Endothelial cell of umbilical vein (primary cell): ENCODE measurements at places on chromosomes 1 and 21. TPM values are rescaled to one million over a fixed set of nuclear protein-coding genes. Genes with fewer than 3 reads are reported as not detected.

DNA sequence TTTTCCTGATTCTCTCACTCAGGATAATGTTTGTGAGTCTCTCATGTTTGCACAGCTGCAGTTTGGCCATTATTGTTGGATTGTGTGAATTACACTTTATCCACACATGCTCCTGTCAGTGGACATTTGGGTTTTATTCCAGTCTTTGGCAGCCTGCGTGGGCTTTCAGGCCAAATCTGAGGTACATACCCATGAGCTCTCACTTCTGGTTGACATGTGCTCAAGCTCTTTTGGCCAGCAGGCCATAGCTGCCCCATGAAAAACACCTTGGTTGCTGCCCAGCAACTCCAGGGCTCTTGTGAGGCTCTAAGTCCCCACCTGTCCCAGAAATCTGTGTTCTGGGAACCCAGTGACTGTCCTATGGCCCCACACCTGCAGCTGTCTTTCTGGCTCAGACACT lies 124.5 kb upstream of the GALNT2 start:
- no peaks in the 10 kb centered on the region for H3K27me3 ChIP-seq
- no peak overlapping the region for H3K27ac ChIP-seq

The SHE gene
- 43.4 and 52.7 TPM in 2 replicates for total RNA-seq

GRCh38 chr1:65279070-65279779 lies 30.1 kb upstream of the DNAJC6 start:
- DNase-seq, result no peak
- no peak overlapping the region for H3K4me3 ChIP-seq
- no peaks in the 10 kb centered on the region for H3K4me1 ChIP-seq

The KRTAP10-6 gene
- not detected in 2 replicates for total RNA-seq

The SELP gene
- 0.48 and 1.3 TPM in 2 replicates for total RNA-seq

The TXNIP gene
- 7.6 and 9.1 TPM in 2 replicates for total RNA-seq

DNA sequence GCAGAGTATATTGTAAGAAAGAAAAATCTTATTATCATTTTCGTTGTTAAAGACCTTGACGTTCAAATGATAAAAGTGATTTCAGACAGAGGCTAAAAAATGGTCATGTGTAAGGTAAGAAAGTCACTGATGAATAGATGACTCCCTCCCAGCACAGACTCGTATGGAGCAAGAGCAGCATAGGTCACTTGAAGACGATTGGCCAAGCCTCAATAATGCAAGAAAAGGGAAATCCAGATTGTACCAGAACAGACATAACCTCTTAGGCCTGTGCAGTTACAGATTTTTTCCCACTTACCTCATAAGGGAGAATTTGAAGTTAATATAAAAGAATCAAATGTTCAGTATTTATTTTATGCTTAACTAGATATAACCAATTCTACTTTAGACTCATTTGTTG lies 16.3 kb upstream of the OLFML2B start:
- H3K4me1 ChIP-seq, result peaks cover 6% of the 10 kb centered on the region
- no peak for DNase-seq
- no peak overlapping the region for H3K27ac ChIP-seq

The OLIG2 gene
- total RNA-seq, result not detected in 2 replicates

- no peaks in the 10 kb centered on the region for H3K27me3 ChIP-seq
- H3K4me1 ChIP-seq, result peaks cover 12% of the 10 kb centered on the region
- DNase-seq, result peak; percentile 73
- peaks cover 53% of the 10 kb centered on the region for H3K36me3 ChIP-seq
- H3K27ac ChIP-seq, result peak overlapping the region; percentile 16
Observed at GRCh38 chr1:160219062-160219929, 14.1 kb downstream of the PEA15 start.

- peaks cover 42% of the 10 kb centered on the region for H3K4me1 ChIP-seq
- peak; percentile 80 for DNase-seq
- no peaks in the 10 kb centered on the region for H3K27me3 ChIP-seq
Observed at GRCh38 chr1:112954945-112955772, 837 bp downstream of the SLC16A1 start.

DNA sequence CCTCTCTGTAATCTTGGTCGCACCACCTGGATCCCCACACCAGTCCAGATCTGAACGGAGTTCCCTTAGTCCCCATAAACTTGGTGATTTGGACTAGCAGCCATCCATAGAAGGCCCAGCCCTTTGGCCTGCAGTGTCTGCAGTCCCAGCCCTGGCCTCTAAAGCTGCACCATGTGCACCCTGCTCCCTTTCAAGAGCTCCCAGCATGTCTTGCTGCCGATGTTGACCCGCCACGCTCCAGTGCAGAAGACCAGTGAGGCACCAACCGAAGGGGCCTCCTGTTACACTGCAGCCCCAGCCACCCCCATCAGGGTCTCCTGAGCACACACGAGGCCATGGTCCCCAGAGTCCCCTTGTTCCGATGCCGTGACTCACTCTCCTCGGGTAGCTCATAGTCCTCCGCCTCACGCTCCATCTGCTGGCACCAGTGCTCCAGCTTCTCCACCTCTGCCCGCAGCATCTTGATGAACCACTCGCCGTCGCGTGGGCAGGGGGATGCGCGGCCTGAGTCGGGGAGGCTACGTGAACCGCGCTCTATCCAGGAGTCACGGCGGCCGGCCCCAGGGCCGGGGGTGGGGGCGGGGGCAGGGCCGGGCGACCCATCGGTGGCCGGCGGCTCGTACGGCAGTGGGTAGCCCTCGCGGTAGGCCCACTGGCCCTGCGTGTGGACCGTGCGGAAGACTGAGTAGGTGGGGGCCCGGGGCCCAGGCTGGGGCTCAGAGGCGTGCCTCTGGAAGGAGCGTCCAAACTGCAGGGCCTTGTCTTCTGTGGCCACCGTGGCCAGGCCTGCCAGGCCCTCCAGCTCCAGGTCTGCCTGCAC lies 8.9 kb upstream of the SMIM12 start:
- H3K27ac ChIP-seq, result no peak overlapping the region
- peaks cover 7% of the 10 kb centered on the region for H3K4me1 ChIP-seq
- DNase-seq, result no peak
- no peak overlapping the region for H3K4me3 ChIP-seq

DNA sequence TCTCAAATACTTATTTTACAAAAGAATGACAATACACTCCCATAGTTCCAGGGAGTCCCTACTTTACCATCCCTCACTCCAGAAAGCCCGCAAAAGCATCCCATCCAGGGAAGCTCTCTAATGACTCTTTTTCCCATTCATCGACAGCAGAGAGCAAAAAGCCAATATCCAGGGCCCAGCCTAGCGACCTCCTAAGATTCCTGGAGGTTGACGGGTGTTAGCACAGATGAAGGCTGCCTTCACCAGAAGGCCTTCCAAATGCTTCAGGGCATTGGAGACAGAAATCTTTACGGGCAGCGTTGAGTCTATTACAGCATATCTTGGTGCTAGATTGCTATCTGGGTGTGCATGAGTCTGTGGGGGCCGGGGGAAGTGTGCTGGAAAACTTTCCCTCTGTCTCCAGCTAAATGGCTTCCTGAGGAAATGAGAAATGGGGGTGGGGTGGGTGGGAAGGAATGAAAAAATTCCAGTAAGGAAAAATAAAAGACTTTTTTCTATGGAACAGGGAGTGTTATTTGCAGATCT lies 136.6 kb downstream of the PROX1 start:
- no peak overlapping the region for H3K4me3 ChIP-seq
- DNase-seq, result peak; percentile 83
- H3K27me3 ChIP-seq, result no peaks in the 10 kb centered on the region
- no peaks in the 10 kb centered on the region for H3K36me3 ChIP-seq
- peaks cover 25% of the 10 kb centered on the region for H3K4me1 ChIP-seq
- peak overlapping the region; percentile 82 for H3K27ac ChIP-seq

The COL9A2 gene
- total RNA-seq, result 0.64 and 1.3 TPM in 2 replicates
